ENCODE measurements at places on chromosomes 3 and 15. TPM values are rescaled to one million over a fixed set of nuclear protein-coding genes. Genes with fewer than 3 reads are reported as not detected.

The GOLGA6L9 gene
- 0.85 TPM for total RNA-seq

The C3orf49 gene
- not detected for total RNA-seq

The ERICH6 gene
- total RNA-seq, result not detected

The OR5K2 gene
- not detected for total RNA-seq

The UTS2B gene
- total RNA-seq, result not detected

The GPR87 gene
- total RNA-seq, result not detected

The AGTR1 gene
- under 0.01 TPM for total RNA-seq

The ZNF592 gene
- 4.9 TPM for total RNA-seq

The KLF15 gene
- 5.6 TPM for total RNA-seq

The PRR20G gene
- not detected for total RNA-seq

The ZSCAN29 gene
- total RNA-seq, result 31.3 TPM

The LIPH gene
- not detected for total RNA-seq

The TM6SF1 gene
- total RNA-seq, result 34.7 TPM

The COMMD2 gene
- total RNA-seq, result 38.1 TPM

The TWF2 gene
- total RNA-seq, result 147 TPM

The KBTBD12 gene
- total RNA-seq, result not detected

The PEAK1 gene
- 105 TPM for total RNA-seq

The STARD5 gene
- 2.1 TPM for total RNA-seq

The SPINT1 gene
- 3.7 TPM for total RNA-seq

The GNB4 gene
- 70.5 TPM for total RNA-seq

The FAM107A gene
- total RNA-seq, result 2.9 TPM

The APOD gene
- 27.1 TPM for total RNA-seq

The GRAMD2A gene
- total RNA-seq, result 0.17 TPM

The RHOV gene
- not detected for total RNA-seq

The IQCH gene
- 1.4 TPM for total RNA-seq

The CCR9 gene
- total RNA-seq, result not detected

The SNTN gene
- not detected for total RNA-seq

The PLA2G4D gene
- not detected for total RNA-seq

The EPHA6 gene
- total RNA-seq, result under 0.01 TPM

The TM4SF4 gene
- not detected for total RNA-seq

The NR2E3 gene
- 0.05 TPM for total RNA-seq

The ONECUT1 gene
- total RNA-seq, result not detected

The MESP1 gene
- 0.14 TPM for total RNA-seq

The SAMMSON gene
- not detected for total RNA-seq

The TRAK1 gene
- total RNA-seq, result 67.3 TPM

The CKMT1B gene
- not detected for total RNA-seq

The HIGD2B gene
- total RNA-seq, result not detected

The CSPG5 gene
- total RNA-seq, result 0.51 TPM

The UBAP1L gene
- total RNA-seq, result 2.7 TPM

The FRMD5 gene
- total RNA-seq, result 3.4 TPM

The ARHGEF26 gene
- total RNA-seq, result 0.33 TPM

The CD96 gene
- total RNA-seq, result not detected

Measured in dermis blood vessel endothelial cell (primary cell).